Activated CD4-positive, alpha-beta memory T cell treated with anti-CD3 and anti-CD28 coated beads for 36 hours (primary cell): ENCODE measurements at places on chromosomes 3 and 15. TPM values are rescaled to one million over a fixed set of nuclear protein-coding genes. Genes with fewer than 3 reads are reported as not detected.

Gene NMNAT3
- total RNA-seq: 2.3 TPM

Gene ARPP21
- not detected for total RNA-seq

Gene SPRED1
- total RNA-seq: 0.97 TPM

Gene GPR149
- not detected for total RNA-seq

Gene CCR1
- total RNA-seq: 1.3 TPM

Gene TM4SF1
- 0.92 TPM for total RNA-seq

Gene ECE2
- total RNA-seq: not detected

Gene C3orf22
- total RNA-seq: not detected

Gene HIGD2B
- 0.31 TPM for total RNA-seq

- peaks cover 6% of the 10 kb centered on the region for H3K36me3 ChIP-seq
- no peaks in the 10 kb centered on the region for H3K27me3 ChIP-seq
- no peak overlapping the region for H3K4me3 ChIP-seq
- H3K4me1 ChIP-seq: peaks cover 7% of the 10 kb centered on the region
- H3K27ac ChIP-seq: no peak overlapping the region
Observed at GRCh38 chr3:172159962-172160538, 120.7 kb downstream of the FNDC3B start.

DNA sequence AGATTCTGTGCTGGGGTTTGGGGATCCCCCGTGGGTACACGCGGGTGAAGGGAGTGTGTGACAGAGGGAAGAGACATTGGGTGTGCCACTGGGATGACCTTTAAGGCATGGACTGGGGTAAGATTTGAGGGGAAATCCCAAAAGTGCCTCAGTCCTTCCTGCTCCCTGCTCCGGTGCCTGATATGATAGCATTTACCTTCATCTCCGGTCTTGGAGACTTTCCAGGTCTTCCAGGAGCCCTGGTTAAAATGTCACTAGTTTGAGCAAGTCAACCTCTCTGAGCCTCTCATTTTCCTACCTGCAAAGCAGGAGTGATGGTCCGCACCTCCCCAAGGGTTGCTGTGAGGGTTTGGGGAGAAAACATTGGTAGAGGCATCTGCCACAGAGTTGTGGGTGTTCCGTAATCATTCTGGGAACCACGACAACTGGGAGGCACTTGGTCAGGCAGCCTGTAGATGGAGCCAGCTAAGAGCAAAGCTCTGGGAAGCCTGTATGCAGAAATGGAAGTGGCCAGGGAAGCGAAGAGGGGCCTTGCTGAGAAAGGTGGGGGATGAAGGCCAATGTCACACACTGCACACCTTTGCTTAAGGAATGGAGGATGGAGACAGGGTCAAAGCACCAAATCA lies 33.9 kb upstream of the KIF23 start:
- no peaks in the 10 kb centered on the region for H3K36me3 ChIP-seq
- no peak overlapping the region for H3K4me3 ChIP-seq
- no peaks in the 10 kb centered on the region for H3K4me1 ChIP-seq

DNA sequence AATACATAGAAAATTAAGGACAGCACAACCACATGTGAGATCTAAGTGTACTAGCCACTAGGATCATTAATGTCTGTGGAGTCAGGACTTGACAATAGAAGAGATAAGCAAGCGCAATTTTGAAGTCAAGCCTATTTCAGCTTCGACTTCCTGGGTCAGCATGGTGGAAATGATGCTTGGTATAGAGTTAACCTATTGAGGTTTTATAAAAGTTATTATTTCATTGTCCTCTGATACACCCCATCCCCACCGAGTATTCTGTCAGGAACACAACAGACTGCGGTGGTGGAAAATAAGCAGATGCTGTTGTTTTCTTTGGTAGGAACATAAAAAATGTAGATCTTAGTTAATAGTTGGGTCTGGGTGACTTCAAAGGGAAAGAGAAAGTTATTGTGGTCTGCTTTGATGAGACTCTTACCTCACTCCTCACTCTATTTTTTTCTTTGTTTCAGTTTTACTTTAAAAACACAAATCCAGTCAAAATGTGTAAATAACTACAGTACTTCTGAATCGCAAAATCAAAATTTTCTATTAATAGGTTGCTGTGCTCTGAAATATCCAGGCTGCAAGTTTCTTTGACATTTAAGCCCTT lies 82.1 kb downstream of the IL5RA start:
- no peak overlapping the region for H3K27ac ChIP-seq
- no peak for DNase-seq
- no peaks in the 10 kb centered on the region for H3K36me3 ChIP-seq
- H3K4me3 ChIP-seq: no peak overlapping the region

GRCh38 chr3:191237047-191237882 lies 38.2 kb downstream of the OSTN start:
- H3K27me3 ChIP-seq: no peaks in the 10 kb centered on the region
- H3K4me1 ChIP-seq: peaks cover 2% of the 10 kb centered on the region
- DNase-seq: no peak
- H3K27ac ChIP-seq: no peak overlapping the region

DNA sequence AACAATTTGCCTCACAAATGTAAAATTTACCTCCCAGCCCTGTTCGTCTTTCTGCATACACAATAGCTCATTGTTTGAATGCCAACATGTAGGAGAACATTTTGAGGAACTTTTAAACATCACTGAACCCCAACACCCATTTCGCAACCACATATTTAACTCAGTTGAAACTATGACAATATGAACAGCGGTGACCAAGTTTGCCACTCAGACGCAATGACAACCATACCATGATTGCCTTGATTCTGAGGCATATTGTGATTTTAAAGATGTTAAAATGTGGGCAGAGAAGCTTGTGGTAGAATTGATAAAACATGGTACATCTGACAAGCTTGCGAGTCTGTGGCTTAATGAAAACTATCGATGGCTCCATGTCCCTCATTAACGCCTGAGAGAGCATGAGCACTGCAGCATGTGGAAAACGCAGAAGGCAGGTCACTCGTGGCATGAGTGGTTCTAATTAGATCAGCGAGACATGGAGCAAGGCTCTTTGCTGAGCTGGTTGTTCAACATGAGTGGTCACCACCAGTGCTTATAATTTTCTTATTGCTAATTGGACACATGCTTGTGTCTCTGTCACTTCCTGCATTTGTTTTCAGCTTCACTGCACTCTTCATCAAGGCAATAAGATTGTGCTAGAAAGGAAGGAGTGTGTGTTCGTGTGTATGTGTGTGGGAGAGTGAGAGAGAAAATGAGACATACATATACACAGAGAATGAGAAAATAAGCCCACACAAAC lies 116.8 kb downstream of the CHST2 start:
- no peaks in the 10 kb centered on the region for H3K36me3 ChIP-seq
- H3K27me3 ChIP-seq: no peaks in the 10 kb centered on the region
- no peak overlapping the region for H3K4me3 ChIP-seq
- no peak for DNase-seq

DNA sequence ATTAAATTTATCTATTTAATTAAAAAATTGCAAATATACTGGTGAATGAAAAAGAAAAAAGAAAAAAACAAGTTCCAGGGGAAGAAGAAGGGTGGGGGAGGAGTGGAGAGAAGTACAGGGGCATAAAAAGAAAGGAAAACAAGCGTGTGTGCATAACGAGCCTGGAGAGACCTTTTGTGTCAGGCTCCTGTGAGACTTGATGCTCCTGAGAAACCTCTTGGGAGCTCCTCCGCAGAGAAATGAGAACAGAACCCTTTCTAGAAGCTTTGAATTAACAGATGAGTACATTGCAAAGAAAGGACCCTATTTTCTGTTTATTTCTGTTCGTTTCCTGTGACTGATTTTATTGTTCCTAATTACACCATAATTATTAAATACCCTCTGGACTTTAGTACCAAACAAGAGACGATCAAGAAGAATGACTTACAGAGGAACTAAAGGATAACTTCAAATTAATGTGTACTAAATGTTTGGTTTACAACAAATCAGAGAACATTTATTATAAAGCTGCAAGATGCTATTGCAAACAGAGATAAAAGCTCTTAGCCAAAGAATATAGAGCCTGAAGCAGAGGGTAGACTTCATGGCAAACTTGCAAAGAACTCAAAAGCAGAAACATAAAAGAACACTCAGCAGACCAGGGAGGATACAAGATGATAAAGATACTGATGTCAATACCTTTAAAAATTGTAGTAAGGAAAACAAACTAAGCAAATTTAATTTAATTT lies 74.7 kb downstream of the DPPA2 start:
- H3K4me1 ChIP-seq: no peaks in the 10 kb centered on the region
- no peaks in the 10 kb centered on the region for H3K27me3 ChIP-seq
- DNase-seq: no peak
- H3K4me3 ChIP-seq: no peak overlapping the region
- no peaks in the 10 kb centered on the region for H3K36me3 ChIP-seq

GRCh38 chr3:108295421-108296175 lies 750 bp upstream of the HHLA2 start:
- no peaks in the 10 kb centered on the region for H3K36me3 ChIP-seq
- H3K4me3 ChIP-seq: no peak overlapping the region
- DNase-seq: peak; percentile 16

DNA sequence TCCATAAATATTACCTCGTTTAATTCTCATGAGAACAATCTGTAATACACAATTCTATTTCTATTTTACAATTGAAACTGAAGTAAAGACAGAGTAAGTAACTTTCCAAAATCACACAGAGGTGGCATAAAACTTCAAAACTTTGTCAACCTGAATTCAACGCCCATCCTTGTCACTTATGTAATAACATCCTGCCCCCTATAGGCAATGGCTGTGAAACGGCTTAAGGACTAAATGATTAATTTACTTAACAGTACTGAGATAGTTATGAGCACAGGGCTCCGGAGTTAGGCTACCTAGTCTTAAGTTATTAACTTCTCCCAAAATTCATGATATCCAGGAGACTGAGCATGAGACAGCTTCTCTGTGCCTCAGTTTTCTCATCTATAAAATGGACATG lies 293.1 kb upstream of the CHRM5 start:
- H3K4me3 ChIP-seq: no peak overlapping the region
- DNase-seq: no peak
- H3K27me3 ChIP-seq: peaks cover 16% of the 10 kb centered on the region
- no peaks in the 10 kb centered on the region for H3K4me1 ChIP-seq
- H3K36me3 ChIP-seq: no peaks in the 10 kb centered on the region
- H3K27ac ChIP-seq: no peak overlapping the region

DNA sequence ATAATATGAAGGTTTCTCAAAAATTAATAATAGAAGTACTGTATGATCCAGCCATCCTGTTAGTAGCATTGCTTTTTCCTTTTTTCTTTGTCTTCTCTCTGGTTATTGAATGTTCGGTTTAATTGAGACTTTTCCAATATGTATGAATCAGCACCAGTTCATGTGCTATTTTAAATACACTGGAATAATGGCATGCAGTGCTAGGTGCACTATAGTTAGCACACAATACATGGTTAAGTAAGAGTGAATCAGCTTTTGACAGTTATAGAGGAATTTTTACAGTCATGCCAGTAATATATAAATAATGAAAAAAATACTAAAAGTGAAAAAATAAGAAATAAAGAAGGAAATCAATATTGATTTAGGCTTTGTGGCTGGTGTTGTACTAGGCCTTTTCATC lies 113.8 kb upstream of the STRIT1 start:
- peaks cover 2% of the 10 kb centered on the region for H3K27me3 ChIP-seq
- no peak overlapping the region for H3K4me3 ChIP-seq
- no peak overlapping the region for H3K27ac ChIP-seq

GRCh38 chr3:88151358-88151757 lies 1.6 kb downstream of the C3orf38 start:
- H3K27ac ChIP-seq: peak overlapping the region; percentile 99
- DNase-seq: no peak
- peaks cover 38% of the 10 kb centered on the region for H3K4me1 ChIP-seq
- H3K36me3 ChIP-seq: peaks cover 25% of the 10 kb centered on the region
- H3K4me3 ChIP-seq: peak overlapping the region; percentile 96

- H3K36me3 ChIP-seq: no peaks in the 10 kb centered on the region
- H3K27ac ChIP-seq: no peak overlapping the region
- no peak for DNase-seq
- H3K4me1 ChIP-seq: peaks cover 10% of the 10 kb centered on the region
- H3K4me3 ChIP-seq: no peak overlapping the region
Observed at GRCh38 chr3:42742259-42742658, 30.8 kb downstream of the CCDC13 start.

GRCh38 chr3:110341047-110341446 lies 730.6 kb upstream of the NECTIN3 start:
- no peak overlapping the region for H3K27ac ChIP-seq
- H3K4me3 ChIP-seq: no peak overlapping the region
- no peak for DNase-seq
- no peaks in the 10 kb centered on the region for H3K36me3 ChIP-seq
- no peaks in the 10 kb centered on the region for H3K4me1 ChIP-seq

- H3K27ac ChIP-seq: no peak overlapping the region
- H3K27me3 ChIP-seq: no peaks in the 10 kb centered on the region
- no peaks in the 10 kb centered on the region for H3K4me1 ChIP-seq
- no peak overlapping the region for H3K4me3 ChIP-seq
Observed at GRCh38 chr15:47673232-47673761, 44.0 kb upstream of the SEMA6D start.

DNA sequence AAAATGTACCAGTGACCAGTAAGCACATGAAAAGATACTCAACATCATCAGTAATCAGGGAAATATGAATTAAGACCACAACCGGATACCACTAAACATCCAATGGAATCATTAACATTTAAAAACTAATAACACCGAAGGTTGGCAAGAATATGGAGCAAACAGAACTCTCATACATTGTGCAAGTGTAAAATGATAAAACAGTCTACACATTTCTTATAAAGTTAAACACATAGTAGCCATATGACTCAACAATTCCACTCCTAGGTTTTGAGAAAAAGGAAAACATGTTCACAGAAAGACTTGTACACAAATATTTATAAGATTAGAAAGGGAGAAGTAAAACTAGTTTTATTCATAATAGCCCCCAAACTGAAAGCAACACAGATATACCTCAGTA lies 60.3 kb upstream of the SLCO2A1 start:
- H3K36me3 ChIP-seq: no peaks in the 10 kb centered on the region
- no peak for DNase-seq
- H3K27me3 ChIP-seq: no peaks in the 10 kb centered on the region
- H3K4me3 ChIP-seq: no peak overlapping the region

GRCh38 chr3:8657804-8658305 lies 13.3 kb upstream of the SSUH2 start:
- no peaks in the 10 kb centered on the region for H3K36me3 ChIP-seq
- no peak overlapping the region for H3K27ac ChIP-seq
- no peak for DNase-seq
- no peaks in the 10 kb centered on the region for H3K4me1 ChIP-seq
- H3K4me3 ChIP-seq: no peak overlapping the region

- H3K27me3 ChIP-seq: no peaks in the 10 kb centered on the region
- peaks cover 44% of the 10 kb centered on the region for H3K36me3 ChIP-seq
- H3K4me1 ChIP-seq: peaks cover 37% of the 10 kb centered on the region
- DNase-seq: no peak
- H3K4me3 ChIP-seq: no peak overlapping the region
Observed at GRCh38 chr3:4776399-4776979, 202.7 kb upstream of the BHLHE40 start.

GRCh38 chr15:64354688-64355344 lies 1.2 kb downstream of the CSNK1G1 start:
- H3K27me3 ChIP-seq: no peaks in the 10 kb centered on the region
- peaks cover 3% of the 10 kb centered on the region for H3K36me3 ChIP-seq
- peak overlapping the region; percentile 90 for H3K4me3 ChIP-seq
- H3K27ac ChIP-seq: peak overlapping the region; percentile 88
- DNase-seq: no peak

- no peaks in the 10 kb centered on the region for H3K36me3 ChIP-seq
- H3K4me1 ChIP-seq: no peaks in the 10 kb centered on the region
- no peak overlapping the region for H3K4me3 ChIP-seq
- H3K27me3 ChIP-seq: no peaks in the 10 kb centered on the region
- H3K27ac ChIP-seq: no peak overlapping the region
Observed at GRCh38 chr3:144760831-144761230, 789.2 kb downstream of the DIPK2A start.
